RPMI8226 (cell line): ENCODE measurements at places on chromosomes 7 and 10.

DNA sequence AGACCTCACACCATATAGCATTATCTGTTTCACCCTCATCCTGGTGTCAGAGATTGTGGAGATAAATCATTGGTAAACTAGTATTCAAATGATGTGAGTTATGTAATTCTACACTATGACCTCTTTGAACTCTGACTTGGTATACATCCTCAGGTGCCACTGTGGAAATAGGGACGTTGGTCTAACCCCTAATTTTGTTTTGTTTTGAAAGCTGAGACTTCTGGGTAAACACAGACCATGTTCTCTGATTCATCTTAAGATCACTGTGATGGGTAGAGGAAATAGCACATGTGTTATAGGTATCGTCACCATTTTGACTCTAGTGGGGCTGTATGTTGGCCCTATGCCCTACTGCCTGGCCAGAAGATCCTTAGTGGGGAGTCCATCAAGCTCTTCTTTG, 241.6 kb downstream of the CCDC7 start:
- DNase-seq, result no peak

GRCh38 chr10:29243750-29244149, 45.1 kb upstream of the LYZL1 start:
- no peak for DNase-seq

GRCh38 chr7:155644178-155644970, at the start of gene RBM33:
RBM33 (plus strand) TSS chr7:155644661; CDS start chr7:155644877, 216 bp downstream.
- peak; percentile 89 for DNase-seq

- DNase-seq, result no peak
Measured at GRCh38 chr7:94190599-94191061, 186.5 kb upstream of the BET1 start.

DNA sequence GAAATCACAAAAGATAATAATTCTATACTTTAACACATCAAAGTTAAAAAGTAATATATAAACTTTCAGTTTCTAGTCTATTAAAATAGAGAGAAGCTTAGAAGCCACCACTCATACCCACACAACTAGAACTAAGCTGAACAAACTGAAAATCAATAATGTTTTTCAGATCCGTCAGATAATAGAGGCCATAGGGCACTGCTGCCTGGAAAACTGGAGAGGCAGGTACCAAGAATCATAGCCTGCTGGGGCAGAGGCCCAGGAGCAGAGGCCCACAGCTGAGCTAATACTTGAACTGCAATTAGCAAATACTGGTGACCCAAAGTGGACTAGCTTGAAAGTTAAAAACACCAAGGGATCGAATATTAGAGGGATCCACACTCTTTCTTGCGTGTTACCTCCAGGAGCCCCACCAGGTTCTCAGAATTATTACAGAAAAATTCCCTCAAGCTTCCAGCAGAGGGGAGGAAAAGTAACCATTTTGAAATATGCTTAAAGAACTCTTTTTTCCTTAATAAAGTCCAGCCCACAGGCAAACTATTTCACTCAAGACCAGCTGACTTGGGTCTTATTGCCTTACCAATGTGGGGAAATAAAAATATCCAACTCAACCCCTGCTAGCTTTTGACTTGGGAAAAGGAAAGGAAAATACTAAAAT, 774.1 kb upstream of the IGFBP3 start:
- no peak for DNase-seq

GRCh38 chr7:82384779-82385178, 58.8 kb downstream of the CACNA2D1 start:
- DNase-seq, result no peak
